Activated CD4-positive, alpha-beta memory T cell treated with anti-CD3 and anti-CD28 coated beads, Interleukin-2, amount 10 ng/mL, durations not matched to agents 7 days and 5 days (primary cell): ENCODE measurements at places on chromosomes 6 and 20. TPM values are rescaled to one million over a fixed set of nuclear protein-coding genes. Genes with fewer than 3 reads are reported as not detected.

Gene BANF2
- not detected for total RNA-seq

Gene DOK5
- not detected for total RNA-seq

DNA sequence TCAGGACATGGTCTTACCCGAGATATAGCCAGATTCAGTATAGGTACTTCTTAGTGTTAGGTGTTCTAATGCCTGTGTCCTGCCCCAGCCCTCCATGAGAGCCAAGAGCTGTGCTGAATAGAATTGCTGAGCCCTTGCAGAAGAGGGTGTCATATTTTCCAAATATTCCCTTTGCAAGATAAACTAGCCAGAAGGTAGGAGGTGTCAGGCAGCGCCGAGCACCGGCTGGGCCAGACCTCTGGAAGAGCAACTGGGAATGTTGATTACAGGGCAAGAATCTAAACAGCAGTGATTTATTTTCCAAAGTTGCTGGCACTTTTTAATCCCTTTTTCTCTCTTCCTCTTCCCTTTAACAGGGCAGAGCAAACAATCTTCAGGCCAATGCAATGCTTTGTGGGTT lies 37.1 kb upstream of the EZR start:
- DNase-seq, result no peak

- DNase-seq, result no peak
Measured at GRCh38 chr6:2434912-2435311, 189.5 kb upstream of the GMDS start.

GRCh38 chr20:56925831-56926170 lies 296.7 kb downstream of the TFAP2C start:
- DNase-seq, result no peak

DNA sequence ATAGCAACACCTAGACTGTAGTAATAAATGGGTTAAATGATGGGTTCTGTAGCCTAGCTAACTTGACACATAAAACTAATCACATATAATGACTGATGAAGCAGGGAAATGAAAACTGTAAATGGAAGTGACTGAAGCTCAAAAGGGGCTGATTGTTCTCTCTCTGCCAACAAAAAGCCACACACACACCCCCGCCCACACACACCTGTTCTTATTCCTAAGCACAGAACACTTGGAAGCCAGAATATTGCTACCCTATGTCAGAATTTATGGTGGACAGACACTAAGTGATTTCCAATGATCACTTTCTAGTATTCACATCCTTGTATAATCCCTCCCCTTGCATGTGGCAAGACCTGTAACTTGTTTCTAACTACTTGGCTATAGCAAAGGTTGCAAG lies 603.5 kb downstream of the UTRN start:
- no peak for DNase-seq

- no peak for DNase-seq
Measured at GRCh38 chr6:42316981-42317380, 99.3 kb upstream of the MRPS10 start.
